ENCODE measurements at places on chromosomes 16 and 17.

DNA sequence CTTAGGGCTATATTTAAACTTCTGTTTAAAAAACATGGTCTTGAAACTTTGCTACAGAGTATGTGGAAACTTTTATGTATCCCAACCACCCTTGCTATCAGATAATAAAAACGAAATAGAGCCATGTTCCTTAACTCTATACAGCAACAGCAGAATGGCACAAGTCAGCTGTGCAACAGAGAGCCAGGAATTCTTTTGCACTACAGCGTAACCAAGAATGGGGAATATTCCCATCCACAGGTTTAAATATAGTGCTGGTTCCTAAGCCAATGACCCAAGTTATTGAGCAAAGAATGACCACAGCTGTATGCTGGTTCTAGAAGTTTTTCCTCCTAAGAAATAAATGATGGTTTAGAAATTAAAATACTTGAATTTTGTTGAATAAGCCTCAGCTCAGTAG is 33.1 kb downstream of the SETD6 start:
- no peak for DNase-seq

DNA sequence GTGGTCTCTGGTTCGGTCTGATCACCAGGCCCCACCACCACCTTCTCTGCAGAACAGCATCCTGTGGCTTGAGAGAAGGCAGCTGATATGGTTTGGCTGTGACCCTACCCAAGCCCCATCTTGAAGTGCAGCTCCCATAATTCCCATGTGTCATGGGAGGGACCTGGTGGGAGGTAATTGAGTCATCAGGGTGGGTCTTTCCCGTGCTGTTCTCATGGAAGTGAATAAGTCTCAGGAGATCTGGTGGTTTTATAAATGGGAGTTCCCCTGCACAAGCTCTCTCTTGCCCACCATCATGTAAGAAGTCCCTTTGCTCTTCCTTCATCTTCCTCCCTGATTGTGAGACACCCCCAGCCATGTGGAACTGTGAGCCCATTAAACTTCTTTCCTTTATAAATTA is 352.3 kb upstream of the CDH5 start:
- no peak for DNase-seq

- no peak for DNase-seq
These were observed 23.7 kb upstream of the SOX9 start for GRCh38 chr17:72097144-72097543.

GRCh38 chr17:75561927-75562603 is 25.5 kb upstream of the MYO15B start:
- DNase-seq = no peak

Data from umbilical cord (tissue), 2 donors.